Endothelial cell of umbilical vein (primary cell): ENCODE measurements at places on chromosomes 12 and 14. TPM values are rescaled to one million over a fixed set of nuclear protein-coding genes. Genes with fewer than 3 reads are reported as not detected.

Gene CISTR
- total RNA-seq: not detected in 2 replicates

Gene ABCD2
- total RNA-seq: not detected in 2 replicates

Gene KCNJ8
- total RNA-seq: not detected in 2 replicates

Gene GCN1
- total RNA-seq: 79.1 and 101 TPM in 2 replicates

Gene PPP2R5C
- total RNA-seq: 83.6 and 89.0 TPM in 2 replicates

DNA sequence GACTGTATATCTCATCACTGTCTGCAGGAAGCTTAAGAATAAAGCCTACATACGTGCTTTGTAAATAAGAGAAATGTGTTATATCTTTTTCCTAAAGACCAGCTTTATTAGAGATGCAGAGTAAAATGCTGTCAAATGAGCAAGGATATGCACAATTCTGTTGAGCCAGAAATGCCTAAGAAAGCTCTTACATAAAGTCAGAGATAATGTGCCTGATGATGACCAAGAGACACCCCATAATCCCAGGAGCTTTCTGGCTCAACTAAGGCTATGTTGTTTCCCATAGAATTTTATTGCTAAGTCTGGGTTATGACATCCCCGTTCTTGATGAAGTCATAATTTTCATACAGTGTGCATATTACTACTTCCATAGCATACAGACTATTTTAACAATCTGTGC is 209.9 kb downstream of the GALC start:
- DNase-seq: no peak

DNA sequence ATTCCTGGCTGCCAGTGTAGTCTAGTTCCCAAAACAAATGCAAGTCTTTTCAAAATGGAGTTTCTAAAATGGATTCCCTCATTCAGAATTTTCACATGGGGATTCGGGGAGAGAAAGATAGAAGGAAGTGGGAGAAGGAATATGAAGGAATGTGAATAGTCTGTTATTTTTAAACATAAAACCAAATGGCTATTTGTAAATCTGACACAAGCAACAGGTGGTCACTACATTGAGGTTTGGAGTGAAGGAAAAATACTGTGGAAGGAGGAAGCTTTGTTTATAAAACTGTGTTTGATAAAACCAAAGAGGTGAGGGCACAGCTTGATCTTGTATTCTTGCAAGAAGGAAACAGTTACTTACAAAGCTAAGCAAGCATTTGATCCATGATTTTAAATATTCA is 65.3 kb upstream of the KCNJ8 start:
- no peak for DNase-seq

DNA sequence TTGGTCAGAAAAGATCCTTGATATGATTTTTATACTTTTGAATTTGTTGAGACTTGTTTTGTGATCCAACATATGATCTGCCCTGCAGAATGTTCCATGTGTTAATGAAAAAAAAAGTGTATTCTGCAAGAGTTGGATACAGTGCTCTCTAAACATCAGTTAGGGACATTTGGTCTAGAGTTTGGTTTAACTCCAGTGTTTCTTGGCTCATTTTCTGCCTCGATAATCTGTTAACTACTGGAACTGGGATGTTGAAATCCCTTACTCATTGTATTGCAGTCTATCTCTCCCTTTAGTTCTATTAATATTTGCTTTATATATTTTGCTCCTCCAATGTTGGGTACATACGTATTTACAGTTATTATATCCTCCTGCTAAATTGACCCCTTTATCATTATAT is 18.3 kb upstream of the TXNRD1 start:
- no peak for DNase-seq

DNA sequence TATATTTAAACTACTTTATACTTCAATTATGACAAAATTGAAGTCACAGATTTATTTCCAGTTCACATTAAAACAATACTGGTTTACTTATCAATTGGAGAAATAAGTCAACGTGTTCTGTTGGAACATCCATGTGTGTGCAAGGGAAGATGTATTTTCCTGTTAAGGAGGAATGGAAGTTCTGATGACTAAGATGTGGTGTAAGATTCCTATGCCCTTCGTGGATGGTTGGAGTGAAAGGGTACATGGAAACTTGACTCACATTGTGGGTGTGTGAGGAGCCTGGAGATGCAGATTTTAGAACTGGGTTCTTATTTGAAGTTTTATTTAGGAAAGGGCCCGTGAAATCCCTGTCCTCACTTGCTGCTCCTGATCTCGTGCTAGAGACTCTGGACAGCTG is 95.3 kb downstream of the CATSPERB start:
- DNase-seq: no peak

GRCh38 chr12:80814453-80814852 is 97.7 kb downstream of the MYF5 start:
- DNase-seq: no peak

GRCh38 chr12:12460935-12461922 is 101.4 kb downstream of the DUSP16 start:
- no peak for DNase-seq

- no peak for DNase-seq
These were observed 115.2 kb upstream of the RTL1 start for GRCh38 chr14:101018561-101019290.

- no peak for DNase-seq
These were observed 149.5 kb downstream of the NOVA1 start for GRCh38 chr14:26448181-26448855.

- DNase-seq: no peak
These were observed 917.0 kb downstream of the LRFN5 start for GRCh38 chr14:42523666-42524065.

DNA sequence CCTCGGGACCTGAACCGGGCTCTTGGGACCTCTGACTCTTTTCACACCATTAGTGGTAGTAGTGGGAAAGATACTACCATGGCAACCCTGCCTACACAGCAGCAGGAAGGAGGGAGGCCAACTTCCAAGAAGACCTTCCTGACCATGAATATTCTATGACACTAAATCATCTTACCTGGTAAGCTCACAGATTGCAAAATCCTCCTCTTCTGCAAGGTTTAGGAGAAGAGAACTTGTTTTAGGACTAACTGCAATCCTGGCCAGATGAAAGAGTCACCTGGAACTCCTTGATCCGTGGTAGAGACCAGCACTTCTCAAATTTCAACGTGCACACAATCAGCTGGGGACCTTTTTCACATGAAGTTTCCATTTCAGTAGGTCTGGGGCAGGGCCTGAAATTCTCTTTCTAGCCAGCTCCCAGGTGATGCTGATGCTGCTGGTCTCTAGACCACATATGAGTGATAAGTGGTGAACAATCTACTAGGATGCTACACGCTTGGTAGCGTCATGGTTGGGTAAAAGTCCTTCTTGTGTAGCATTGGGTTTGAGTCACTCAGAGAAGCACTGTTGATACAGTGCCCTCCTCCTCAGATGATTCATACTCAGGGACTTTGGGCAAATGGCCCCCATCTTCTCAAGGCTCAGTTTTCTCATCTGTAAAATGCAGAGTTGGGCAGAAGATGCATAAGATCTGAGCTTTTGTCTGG is 35.6 kb upstream of the FICD start:
- no peak for DNase-seq

DNA sequence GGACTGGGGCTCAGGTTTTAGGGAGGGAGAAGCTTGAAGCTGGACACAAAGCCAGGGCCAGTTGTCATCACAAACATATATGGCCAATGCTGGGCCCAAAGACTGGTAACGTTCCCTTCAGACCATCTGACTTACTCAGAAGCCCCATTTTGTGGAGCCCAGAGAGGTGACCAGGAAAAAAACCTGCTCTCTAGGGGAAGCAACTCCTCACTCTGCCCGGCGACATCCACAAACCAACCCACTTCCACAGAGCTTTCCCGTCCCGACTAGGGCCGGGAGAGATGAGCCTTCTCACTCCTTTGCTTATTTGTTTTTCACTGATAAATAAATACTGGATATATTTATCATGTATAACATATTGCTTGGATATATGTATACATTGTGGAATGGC is 180.9 kb upstream of the RTL1 start:
- DNase-seq: no peak

- peak; percentile 23 for DNase-seq
These were observed 3.8 kb upstream of the KRT85 start for GRCh38 chr12:52370926-52371608.

DNA sequence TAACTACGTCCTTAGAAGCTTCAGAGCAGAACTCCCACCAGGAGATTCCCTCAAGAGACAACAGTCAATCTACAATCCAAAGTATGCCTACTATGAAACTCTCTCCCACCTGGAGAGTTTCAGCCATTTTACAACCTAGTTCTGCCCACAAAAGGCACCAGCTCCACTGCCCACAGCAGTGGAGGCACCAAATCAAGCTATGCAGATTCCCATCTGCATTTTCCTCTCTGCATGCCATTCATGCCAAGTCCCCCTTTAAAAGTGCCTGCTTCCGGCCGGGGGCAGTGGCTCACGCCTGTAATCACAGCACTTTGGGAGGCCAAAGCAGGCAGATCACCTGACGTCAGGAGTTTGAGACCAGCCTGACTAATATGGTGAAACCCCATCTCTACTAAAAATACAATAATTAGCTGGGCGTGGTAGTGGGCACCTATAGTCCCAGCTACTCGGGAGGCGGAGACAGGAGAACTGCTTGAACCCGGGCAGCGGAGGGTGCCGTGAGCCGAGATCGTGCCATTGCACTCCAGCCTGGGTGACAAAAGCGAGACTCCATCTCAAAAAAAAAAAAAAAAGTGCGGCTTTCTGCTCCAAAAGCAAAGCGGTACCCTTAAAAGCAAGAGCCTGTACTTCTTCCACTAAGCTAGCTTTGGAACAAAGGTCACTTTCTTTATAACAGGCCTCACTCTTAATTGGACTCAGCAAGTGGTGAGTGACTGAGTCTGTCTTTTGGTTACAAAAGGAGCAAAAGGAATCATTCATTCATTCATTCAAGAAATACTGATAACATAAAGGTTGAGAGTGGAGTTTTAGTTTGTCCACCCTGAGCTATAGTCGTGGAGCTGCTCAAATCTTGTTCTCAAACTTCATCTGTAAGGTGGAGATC is 10.1 kb upstream of the DLGAP5 start:
- no peak for DNase-seq

GRCh38 chr14:77025744-77026165 is 2.8 kb downstream of the IRF2BPL start:
- peak; percentile 35 for DNase-seq

DNA sequence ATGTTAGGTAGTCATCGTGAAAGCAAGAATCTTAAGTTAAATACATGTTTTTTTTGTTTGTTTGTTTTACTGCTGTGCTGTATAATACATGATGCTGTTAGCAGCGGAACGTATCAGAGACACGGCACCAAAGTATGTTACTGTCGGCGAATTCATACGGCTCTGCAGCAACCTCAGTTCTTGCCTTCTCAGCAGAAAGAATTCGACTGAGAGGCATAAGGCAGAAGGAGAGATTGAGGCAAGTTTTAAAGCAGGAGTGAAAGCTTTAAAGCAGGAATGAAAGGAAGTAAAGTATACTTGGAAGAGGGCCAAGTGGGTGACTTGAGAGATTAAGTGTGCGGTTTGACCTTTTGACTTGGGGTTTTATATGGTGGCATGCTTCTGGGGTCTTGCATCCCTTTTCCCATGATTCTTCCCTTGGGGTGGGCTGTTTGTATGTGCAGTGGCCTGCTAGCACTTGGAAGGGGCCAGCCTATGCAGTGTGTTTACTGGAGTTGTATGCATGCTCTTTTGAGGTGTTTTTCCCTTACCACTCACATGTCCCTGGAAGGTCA is 23.7 kb downstream of the LEMD3 start:
- no peak for DNase-seq

GRCh38 chr12:69651922-69652321 is 41.2 kb upstream of the LRRC10 start:
- DNase-seq: no peak

GRCh38 chr14:43308421-43309110 is 1198.5 kb downstream of the FSCB start:
- DNase-seq: no peak

- no peak for DNase-seq
These were observed 114.3 kb downstream of the SNAPC1 start for GRCh38 chr14:61876362-61877034.

GRCh38 chr12:34219046-34219770 is 196.9 kb downstream of the ALG10 start:
- DNase-seq: no peak

- peak; percentile 34 for DNase-seq
These were observed 59.2 kb upstream of the TSPAN8 start for GRCh38 chr12:71216725-71217579.
